ENCODE measurements at places on chromosomes 1 and 21.

DNA sequence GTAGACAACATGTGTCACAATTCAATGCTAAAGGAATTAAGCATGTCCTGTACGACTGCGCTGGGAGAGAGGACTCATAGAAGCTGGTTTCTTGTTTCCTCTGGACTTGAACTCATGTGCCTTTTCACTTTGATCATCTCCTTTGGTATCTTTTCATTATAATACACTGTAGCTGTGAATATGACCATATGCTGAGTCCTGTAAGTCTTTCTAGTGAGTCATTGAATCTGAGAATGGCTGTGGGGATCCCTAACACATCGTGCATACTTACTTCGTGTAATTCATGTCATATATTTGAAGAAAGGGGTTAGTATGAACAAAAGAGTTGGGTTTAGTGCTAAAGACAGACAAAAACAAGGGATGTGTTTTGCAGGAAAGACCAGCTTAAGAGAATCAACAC lies 148.1 kb upstream of the RUNX1 start:
- no peak for DNase-seq

GRCh38 chr1:72535470-72535869 lies 253.1 kb upstream of the NEGR1 start:
- no peak for DNase-seq

GRCh38 chr1:36595921-36596320 lies 113.2 kb upstream of the CSF3R start:
- DNase-seq: no peak

DNA sequence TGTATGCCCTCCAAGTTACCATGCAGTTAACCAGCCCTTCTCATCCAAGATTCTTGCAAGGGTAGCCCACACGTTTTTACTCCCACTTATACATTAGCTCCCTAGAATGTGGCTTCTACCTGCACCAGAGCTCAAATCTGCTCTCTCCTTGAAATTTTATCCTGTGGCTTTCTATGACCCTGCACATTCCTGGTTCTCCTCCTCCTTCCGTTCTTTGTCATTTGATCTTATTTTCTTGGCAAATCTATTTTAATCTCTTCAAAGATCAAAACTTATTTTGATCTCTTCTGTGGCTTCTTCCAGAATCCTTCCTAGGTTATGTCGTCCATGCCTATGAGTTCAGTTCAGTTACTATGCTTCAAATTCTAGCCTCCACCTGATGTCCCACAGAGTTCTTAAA lies 115.6 kb upstream of the GUCA2B start:
- no peak for DNase-seq

GRCh38 chr21:36981049-36981391 lies 14.6 kb upstream of the HLCS start:
- no peak for DNase-seq

DNA sequence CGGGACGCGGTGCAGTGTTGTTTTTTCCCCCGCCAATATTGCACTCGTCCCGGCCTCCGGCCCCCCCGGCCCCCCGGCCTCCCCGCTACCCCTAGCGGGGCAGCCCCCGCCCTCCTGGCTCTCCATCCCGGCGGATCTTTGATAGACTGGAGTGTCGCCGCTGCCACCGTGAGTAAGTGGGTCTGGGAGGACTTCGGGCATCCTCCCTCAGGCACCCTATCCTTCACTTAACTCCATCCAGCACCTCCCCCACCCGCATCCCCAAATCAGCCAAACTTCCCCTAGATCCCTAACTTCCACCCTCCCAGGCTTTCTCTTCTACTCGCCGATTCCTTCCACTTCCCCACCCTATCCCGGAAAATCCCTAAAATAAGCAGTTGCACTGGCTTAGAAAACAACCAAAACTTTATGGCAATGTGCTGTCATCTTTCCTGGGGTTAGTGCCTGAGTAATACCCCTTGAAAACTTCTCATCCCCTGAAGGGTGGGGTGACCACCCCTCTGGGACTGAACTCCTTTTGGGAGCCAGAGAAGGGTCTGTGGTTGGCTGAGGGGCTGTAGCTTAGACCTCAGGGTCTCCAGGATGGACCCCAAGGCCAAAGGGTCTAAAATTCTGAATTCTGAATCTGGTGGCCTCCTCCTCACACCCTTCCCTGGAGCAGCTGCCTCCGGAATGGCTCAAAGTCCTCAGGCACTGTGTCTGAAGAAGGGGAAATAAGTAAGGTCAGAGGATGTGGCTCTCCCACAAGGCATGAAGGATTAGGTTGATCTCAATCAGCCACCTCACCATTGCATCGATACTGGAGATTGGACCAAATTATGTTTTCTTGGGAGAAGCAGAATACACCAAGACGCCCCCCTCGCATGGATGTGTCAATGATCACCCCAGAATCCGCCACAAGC lies 12.2 kb downstream of the THBS3 start:
- DNase-seq: no peak

- DNase-seq: no peak
Observed at GRCh38 chr1:33177996-33178540, 3.8 kb downstream of the TRIM62 start.

DNA sequence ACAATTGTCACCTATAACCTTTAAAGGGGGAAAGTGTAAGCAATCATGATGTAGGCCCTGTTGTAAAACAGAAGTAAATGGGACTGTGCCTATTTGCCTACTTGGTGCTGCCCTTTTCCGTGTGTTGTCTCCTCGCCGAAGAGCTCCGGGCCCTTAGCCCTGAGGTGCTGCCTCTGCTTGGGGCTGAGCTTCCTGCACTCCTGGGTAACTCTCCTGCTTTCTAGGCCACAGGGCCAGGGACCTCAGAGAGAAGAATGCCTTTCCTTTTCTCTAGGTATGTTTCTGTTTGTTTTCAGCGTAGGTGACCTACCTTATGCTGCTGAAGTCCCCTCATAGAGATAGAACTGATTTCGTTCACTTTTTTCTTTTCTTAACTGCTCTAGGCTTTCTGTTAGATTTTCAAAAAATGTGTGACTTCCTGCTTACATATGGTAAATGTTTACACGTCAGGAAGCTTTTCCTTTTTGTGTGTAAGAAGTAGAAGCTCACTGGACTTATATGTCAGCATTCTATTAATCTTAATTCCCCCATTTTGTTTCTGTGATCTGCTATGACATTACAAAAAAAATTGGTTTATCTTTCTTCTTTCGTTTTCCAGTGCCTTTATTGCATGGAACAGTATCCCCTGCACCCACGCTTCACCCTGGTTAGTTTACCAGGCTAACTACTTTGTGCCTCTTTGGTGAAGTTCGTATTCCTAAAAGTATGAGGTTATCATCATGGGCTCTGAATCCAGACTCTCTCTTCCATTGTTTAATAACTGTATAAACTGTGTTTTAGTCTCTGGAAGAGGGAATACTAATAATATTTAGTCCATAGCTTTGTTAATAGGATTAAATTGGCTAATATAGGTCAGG lies 61.7 kb downstream of the ITSN1 start:
- no peak for DNase-seq

GRCh38 chr21:25215698-25216384 lies 391.4 kb downstream of the MRPL39 start:
- no peak for DNase-seq

DNA sequence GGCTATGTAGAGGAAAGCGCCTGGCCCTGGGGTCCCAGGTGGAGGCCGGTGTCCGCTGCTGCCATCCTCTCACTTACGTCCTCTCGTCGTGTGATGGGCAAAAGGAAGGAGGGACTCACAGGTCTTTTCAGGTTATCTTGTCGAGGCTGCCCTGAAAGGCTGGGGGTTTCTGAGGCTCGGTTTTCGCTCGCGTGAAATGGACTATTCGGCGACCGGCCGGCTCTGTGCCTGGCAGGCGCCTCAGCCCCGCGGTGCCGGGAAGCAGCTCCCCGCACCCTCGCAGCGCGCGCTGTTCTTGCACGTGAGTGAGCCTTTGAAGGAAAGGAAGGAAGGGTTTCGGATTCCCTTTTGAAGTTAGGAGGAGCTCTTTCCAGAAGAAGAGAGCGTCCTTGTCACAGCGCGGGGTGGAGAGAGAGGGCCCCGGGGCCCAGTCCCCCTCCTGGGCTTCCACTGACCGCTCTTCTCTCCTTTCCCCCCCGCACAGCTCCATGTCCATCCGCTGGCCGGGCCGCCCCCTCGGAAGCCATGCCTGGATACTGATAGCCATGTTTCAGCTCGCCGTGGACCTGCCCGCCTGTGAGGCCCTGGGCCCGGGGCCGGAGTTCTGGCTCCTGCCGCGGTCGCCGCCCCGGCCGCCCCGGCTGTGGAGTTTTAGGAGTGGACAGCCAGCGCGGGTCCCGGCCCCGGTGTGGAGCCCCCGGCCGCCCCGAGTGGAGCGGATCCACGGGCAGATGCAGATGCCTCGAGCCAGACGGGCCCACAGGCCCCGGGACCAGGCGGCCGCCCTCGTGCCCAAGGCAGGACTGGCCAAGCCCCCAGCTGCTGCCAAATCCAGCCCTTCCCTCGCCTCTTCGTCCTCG lies 57.2 kb downstream of the AJAP1 start:
- no peak for DNase-seq

DNA sequence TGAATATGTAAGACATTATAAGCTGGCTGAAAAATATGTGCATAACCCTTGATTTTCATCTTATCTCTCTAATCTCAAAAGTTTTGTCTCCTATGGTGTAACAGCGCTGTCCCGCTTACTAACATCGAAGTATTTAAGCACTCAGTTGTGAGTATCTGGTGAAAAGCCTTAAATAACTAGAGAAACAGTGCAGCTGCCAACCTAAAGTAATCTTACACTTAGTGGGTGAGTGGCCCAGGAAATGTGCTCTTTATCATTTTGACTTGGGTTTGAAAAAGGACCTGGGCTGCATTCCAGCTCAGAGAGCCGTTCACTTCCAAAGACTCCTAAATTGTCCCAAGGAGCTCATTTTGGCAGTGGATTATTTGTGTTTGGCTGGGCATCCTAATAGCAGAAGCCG lies 225.9 kb downstream of the SPATA17 start:
- no peak for DNase-seq

DNA sequence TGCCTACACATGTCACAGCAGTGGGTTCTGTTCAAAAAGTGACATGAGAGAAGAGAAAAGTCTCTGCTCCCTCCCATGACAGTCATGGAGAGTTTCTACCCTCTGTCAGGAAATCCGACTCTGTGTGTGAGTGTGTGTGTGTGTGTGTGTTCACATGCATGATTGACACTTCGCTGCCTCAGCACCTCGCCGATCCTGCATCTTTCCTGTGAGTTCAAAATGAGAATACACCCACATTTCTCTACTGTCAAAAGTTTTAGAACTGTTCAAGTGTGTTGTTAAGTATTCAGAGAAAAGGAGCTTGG lies 46.2 kb upstream of the COX20 start:
- DNase-seq: no peak

DNA sequence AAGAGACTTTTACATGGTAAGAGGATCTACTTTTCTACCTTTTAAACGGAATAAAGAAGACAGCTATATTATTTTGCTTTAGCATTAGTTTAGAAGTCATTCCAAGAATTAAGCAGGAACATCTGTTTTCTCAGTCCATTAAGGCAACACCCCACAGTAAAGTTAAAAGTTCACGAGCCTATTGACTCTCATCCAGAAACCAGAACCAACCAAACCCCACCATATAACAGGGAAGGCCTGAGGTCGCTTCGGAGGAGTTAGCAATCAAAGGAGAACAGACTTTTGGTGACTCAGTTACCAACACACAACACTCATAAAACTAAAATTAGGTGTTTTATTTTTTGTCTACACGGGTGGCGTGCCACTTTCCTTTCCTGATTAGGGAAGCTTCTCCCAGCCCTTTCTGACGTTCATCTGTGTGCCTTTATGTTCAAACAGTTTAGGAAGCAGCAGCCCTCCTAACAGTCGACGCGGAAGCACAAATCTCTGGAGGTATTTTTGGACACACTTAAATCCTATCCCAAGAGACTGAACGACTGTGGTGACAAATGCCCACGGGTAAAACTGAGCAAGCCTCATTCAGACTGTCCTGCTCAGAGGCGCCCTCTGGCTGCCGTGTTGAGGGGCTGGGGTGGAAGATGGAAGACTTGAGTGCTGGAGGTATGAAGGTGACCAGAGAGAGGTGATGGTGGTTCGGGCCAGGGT lies 8.6 kb upstream of the PLA2G2C start:
- no peak for DNase-seq

DNA sequence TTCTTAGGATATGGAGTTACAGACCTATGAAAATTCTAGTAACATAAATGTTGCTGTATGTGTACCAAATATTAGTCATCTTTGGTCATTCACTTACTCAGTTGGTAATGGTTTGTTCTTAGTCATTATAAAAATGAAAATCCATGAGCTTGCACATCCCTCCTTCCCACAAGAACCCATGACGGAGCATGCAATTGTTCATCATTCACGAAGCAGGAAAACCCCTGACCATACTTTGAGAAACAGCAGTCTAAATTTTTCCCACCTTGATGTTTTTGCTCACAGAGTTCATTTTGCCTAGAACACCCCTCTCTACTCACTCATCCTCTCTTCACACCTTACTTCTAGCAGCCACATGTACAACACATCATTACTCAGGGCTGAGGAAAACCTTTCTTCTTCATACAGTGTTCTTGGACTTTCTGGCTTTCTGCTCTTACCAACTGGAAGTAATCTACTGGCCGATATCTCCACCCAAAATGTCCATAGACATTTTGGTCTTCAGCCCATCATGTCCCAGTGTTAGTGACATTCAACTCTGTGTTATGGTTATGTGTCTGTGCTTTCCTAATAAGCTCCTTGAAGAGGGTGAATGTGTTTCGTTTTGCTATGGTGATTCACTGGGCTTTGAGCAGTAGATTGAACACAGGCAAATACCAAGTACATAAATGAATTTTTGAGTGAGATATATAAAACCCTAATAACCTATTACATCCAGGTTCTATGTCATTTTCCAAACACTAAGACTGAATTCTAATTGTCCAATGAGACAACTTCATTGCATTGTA lies 189.9 kb downstream of the ZC3H11B start:
- DNase-seq: no peak

DNA sequence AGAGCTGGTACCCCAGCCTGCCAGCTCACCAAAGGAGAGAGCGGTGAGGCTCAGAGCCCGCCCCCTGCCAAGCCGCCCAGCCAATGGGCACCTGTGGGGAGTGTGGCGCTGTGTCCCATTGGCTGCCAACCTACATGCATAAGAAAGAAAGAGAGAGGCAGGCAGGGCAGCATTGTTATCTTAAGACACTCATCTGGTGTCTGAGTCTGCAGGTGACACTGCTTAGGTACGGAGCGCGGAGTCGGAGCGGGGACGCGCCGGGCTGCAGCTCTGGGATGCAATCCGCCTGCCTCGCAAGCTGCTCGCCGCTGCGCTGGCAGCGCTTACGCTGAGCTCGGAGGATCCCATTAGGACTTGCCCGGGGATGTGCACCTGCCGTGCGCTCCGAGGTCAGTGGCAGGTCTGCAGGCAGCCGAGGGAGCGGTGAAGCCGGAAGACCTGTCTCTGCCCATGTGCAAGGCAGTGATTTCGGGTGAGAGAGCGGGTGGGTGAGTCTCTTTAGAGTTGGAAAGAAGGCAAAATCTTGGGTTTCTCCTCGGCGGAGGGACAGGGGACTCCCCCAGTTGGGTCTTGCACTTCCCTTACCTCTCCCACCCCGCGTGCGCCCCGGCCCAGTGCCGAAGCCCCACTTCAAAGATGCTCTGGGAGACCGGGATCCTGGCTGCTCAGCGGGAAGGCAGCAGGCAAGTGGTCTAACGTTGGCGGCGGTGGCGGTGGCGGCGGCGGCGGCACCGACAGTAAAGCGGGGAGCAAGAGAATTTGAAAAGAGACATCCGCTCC lies at the start of gene BRINP2:
TSS of gene BRINP2 (plus strand) at position 203 of the 780 bp plus-strand sequence. CDS start 58,919 bp downstream, outside the sequence.
- no peak for DNase-seq

All from natural killer cell treated with Interleukin-12 subunit alpha and Interleukin-12 subunit beta and Interleukin-15 and Interleukin-18, amount 100 ng/mL, for 72 hours (primary cell).